NCI-H187 treated with DMSO at 0.1 percent for 48 hours (cell line): ENCODE measurements at places on chromosomes 3 and 15.

DNA sequence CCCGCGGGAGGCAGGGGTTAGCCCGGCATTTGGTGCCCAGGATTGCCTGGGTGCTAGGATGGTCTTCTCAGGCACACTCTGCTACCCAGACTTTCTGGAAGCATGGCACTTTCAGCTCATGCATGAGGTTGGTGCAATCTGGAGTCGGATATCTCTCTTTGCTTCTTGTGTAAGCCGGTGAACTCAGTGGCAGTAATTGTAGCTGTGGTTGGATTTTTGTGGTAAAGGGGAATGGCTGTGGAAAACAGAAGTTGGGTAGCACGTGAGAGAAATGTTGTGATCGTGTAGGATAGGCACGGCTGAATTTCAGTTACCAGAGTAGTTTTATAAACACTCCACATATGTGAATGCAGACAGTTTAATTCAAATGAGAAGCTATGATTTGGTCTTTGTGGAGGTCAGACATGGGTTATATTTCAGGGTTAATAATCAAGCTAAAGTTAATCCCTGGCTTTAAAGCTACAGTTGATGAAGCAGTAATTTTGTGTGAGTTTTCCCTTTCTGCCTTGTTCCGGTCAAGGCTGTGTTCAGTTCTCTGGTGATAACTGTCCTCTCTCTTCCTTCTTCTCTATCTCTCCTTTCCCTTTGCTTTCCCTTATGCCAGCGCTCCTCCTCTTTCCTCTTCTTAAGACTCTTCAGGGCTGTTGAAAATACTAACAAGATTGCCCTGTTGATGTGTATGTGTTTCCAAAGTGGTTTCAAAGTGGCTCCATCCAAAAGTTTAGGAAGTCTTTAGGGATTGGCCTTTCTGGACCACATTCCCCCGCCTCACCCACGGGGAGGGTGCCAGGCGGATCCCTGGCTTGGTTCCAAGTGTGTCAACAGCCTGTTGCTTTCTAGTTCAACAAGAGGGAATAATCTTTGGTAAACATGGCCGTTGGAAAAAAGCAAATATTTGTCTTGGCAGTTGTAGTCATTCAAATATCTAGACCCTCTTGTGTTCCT lies 404.6 kb upstream of the C2CD4B start:
- peak; percentile 34 for DNase-seq

DNA sequence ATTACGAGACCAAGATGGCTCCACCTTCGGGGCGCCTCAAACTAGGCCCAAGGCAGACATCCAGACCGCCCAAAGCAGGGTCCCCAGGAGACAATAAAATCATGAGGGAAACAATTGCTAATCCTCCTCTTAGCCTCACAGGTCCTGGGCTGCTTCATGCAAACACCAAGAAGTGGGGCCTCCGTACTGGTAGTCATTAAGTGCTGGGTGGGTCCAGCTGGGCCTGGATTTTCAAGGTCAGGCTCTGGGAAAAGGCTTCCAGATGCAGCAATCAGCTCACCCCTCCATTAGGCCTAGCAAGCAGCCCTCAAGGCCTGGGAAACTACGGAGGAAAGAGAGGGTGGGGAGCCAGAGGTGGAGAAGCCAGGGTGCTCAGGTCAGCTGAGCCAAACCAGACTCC lies 634 bp downstream of the FBXL22 start:
- no peak for DNase-seq

GRCh38 chr15:64110950-64111678 lies 15.3 kb downstream of the SNX1 start:
- no peak for DNase-seq

GRCh38 chr3:127328421-127328820 lies 40.6 kb upstream of the PRR20G start:
- no peak for DNase-seq

DNA sequence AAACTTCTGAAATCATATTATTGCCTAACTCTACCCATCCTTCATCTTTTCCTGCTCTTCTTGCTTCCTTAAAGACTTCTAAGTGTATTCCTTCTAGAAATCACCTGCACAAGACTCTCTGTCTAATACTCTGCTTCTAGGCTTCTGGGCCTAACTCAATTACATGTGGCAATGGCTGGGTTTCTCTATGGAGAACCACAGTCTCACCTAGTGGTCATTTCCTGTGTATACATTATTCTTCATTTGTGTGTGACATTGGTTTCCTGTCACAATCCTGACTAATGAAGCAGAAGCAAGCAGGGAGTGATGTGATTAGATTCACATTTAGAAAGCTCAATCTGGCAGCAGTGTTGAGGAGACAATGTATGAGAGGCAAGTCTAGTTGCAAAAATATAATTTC lies 16.9 kb upstream of the CLDN1 start:
- no peak for DNase-seq

DNA sequence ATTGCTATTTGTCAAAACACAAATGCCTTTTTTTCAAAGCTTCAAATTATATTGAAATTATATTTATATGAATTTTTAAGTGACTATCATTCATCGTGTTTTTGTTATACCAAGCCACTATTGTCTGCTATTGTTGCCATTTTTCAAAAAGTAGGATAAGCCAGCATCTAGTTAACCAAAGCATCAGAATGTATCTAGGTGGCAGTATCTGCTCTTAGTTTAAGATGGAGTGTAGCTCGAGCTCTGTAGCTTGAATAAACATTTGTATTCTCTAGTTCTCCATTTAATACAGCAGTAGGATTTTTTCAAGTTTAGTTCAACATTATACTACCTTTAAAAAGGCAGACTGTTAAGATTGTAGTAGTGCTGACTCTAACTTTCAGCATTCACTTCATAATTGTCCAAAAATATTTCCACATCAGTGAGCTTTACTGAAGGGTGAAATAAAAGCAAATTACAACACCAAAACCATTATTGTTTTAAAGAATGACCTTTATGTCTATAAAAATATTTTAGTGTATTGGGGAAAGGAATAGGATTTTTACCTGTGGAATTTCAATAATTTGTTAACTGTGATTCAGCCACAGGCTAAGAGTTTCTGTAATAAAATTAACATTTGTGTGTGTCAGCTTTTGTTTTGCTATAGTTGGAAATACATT lies 19.6 kb upstream of the C15orf61 start:
- no peak for DNase-seq

- no peak for DNase-seq
Measured at GRCh38 chr3:29694331-29694730, 413.5 kb downstream of the RBMS3 start.

DNA sequence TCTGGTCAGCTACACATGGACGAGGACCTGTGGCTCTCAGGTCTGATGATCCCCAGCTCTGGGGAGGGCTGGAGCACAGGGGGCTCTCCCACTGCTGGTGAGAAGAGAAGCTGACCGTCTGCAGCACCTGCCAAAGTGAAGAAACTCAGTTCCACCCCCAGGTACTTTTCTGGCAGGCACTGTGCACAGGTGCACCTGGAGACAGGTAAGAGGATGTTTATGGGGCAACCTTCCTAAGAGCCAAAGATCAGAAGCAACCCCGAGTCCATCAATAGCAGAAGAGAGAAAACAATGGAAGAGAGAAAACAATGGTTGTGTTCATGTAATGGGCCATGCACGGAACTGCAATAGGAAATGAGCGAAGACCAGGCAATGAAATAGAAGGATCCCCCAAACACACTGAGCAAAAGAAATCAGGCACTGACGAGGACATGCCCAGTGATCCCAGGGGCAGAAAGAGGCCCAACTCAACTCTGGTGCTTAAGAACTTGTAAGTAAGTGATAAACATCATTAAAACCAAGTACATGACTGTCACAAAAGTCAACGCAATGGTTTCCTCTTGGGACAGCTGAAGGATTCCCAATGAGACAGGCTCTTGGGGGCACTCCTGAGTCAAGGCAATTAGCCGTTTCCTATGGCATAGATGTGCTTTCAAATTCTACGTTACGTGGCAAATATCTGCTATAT lies 95.0 kb upstream of the ALDH1A3 start:
- no peak for DNase-seq

DNA sequence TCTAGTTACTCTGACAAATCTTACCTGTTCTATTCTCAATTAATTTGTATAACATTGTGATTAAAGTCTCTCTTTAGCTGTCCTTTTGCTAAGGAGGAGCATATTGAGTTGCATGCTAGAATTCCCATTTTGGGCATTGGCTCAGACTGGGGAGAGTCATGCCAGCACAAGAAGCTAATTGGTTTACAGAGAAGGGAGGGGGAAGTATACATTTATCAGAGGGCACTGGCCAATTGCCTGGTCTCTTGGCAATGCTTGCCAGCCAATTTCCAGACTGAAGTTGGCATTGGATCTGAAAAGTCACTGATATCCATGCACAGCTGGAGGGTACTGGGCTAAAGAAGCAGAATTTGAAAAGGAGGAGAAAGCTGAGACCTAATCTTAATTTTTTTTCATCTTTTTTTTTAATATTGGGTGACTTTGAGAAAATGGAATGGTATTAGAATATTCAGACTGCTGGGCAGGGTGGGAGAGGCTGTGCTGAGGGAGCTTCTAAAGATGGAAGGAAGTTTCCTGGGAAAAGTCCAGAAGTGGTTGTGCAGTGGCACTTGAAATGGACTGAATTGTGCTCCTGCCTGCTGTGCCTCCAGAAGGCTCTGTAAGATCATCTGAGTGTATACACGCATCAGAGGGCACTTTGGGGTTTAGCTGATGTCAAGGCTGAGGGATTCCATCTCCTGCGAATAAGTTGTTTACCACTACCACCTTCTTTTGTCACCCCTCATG lies 365.2 kb upstream of the DPH6 start:
- DNase-seq = no peak

GRCh38 chr15:77070180-77070494 lies 772 bp downstream of the TSPAN3 start:
- no peak for DNase-seq

- no peak for DNase-seq
Measured at GRCh38 chr15:62994975-62995681, 47.4 kb upstream of the TPM1 start.

GRCh38 chr15:85024509-85025336 lies 43.1 kb downstream of the PDE8A start:
- no peak for DNase-seq

DNA sequence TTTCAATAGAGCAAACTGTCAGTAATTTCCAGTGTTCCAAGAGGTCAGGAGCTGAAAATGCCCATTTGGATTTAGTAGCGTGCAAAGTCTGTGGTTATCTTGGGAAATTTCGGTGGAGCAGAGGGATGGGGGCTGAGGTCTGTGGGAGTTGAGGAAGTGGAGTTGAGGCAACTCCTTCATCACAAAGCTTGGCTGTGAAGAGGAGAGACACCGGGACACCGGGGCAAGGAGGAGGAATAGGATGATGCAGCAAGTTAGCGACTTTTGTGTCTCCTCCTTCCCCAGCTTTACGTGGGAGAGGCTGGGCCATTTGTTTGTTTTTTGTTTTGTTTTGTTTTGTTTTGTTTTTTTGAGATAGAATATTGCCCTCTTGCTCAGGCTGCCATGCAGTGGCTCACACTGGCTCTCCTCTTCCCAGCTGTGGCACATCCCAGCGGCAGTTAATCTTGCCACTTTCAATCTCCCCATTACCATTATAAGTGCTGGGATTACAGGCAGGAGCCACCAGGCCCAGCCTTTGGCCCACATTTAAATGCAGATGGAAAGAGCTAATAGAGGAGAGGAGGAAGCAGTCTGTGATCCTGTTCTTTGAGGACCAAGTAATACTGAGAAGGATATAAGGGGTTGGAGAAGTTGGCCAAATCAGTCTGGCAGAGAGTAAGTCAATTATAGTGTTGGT lies 47.1 kb downstream of the CRTC3 start:
- DNase-seq = no peak

GRCh38 chr3:99522147-99522546 lies 116.2 kb upstream of the COL8A1 start:
- no peak for DNase-seq

DNA sequence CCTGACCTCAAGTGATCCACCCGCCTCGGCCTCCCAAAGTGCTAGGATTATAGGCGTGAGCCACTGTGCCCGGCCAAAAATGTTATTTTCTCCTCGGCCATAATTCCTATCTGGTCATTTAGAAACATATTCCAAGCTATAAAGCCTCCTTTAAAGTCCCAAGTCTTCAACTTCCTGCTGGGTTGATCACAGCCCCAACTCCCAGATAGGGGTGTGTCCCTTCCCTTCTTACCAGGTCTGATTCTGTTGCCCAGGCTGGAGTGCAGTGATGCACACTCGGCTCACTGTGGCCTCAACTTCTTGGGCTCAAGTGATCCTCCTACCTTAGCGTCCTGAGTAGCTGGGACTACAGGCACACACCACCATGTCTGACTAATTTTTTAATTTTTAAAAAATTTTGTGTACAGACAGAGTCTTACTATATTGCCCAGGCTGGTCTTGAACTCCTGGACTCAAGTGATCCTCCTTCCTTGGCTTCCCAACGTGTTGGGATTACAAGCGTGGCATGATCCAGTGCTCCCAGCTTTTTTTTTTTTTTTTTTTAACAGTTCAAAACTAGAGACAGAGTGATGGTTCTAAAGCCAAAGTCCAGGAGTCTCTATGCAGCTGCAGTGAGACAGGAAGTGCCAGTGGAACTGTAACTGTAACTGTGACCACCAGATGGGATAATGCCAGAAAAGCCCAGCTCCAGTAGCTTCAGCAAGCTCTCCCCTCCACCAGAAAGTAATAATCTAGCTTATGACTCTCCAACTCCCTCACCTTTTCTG lies 8.2 kb upstream of the PRKAR2A start:
- DNase-seq = no peak

DNA sequence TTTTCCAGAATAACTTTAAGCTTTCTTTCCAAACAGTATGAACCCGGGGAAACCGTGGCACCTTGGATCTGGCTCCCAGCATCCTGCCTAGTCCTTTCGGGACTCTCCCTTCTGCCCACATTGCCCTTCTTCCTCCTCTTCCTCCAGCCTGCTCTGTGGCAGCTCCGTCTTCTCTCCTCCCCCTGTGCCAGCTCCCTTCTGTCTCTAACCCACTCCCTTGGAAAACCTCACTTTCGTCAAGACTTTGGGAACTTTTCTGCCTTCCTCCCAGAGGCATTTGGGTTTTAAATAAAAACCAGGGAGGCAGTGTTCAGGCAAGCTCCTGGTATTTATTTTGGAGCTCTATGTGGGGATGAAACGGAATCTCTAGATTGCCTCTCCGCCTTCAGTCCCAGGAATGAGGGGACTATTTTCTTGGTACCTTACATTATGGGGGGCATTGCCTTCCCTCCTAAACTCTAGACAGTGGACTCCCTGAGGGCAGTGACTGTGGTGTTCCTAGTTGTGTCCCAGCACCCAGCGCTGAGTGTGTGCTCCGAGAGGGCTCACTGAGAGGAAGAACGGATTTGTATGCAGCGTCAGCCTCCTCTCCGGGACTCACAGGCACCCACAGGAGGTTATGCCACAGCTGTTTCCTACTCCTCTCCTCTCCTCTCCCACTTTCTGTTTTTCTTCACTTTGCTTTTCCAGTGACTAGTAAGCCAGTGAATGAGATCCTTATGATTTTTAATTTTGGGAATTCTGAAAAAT lies 105.4 kb upstream of the MRPS22 start:
- no peak for DNase-seq

GRCh38 chr3:47002171-47003055 lies 22.9 kb downstream of the NBEAL2 start:
- no peak for DNase-seq

DNA sequence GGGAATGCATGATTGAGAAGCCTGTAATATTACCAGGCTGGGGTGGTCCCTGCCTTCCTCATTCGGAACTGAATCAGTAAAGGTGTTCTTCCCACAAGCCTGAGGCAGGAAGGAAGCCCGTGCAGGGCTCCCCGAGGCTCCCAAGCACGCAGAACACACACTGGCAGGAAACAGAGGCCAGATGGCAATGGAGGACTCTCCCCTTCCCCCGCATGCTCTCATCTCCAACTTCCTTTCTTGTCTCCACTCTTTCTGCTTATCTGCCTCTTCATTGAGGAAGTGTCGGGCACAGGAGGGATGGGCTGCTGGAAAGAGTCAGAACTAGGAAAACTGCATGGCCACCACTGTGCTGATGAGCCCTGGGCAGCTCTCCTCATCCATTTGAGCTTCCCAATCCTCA lies 123.5 kb downstream of the NUP210 start:
- no peak for DNase-seq
